ENCODE measurements at places on chromosomes 12 and 14.

GRCh38 chr12:114396153-114396868, 9.6 kb downstream of the TBX5 start:
- no peak for DNase-seq

DNA sequence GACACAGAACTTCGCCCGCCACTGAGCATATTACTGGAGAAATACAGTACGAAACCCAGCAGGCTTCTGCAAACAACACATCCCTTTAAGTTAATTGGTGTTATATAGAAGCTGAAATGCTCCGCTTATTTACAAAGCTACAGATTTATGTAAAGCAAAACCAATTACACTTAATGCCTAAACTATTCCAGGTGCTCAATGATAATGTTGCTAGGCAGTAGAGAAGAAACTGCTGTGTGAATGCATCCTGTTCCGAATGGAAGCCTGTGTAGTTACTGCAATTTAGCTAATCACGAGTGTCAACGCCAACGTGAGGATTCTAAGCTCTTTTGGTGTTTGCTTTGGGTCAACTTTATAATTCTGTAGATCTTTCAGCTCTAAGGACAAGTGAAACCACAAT, 89.8 kb downstream of the SLC15A5 start:
- DNase-seq: no peak

DNA sequence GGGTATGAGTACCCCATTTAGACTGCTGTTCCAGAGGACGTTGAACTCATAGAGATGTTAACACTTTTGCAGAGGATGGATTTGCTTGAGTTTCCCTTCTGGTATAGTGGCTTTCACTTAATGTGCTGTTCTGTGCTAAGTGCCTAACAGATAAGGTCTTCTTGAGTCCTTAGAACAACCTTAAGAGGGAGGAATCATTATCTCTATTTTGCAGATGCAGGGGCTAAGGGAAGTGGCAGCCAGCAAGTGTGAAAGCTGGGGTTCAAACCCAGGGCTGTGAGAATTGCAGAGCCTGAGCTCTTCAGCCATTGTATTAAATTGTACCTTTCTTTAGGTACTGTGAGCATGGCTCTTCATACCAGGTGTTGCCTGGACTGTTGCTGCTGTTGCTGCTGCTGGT, 122.1 kb upstream of the NRXN3 start:
- no peak for DNase-seq

DNA sequence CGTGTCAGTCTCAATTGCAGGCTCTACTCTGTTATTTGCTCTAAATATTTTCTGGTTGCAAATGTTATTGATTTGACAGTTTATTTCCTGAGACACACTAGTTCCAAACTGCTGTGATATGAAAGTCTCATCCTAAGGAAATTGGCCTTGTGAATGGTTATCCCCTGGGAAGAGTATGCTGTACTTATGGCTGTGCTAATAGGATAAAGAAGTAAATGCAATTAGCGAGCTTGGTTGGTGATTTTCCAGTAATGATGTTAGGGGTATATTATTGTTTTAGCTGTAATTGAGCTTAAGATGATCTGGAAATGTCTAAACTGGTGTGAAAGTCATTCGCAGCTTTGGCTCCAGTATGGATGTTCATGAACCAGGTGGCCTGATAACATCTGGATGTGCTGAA, 197.9 kb downstream of the SUDS3 start:
- DNase-seq: no peak

DNA sequence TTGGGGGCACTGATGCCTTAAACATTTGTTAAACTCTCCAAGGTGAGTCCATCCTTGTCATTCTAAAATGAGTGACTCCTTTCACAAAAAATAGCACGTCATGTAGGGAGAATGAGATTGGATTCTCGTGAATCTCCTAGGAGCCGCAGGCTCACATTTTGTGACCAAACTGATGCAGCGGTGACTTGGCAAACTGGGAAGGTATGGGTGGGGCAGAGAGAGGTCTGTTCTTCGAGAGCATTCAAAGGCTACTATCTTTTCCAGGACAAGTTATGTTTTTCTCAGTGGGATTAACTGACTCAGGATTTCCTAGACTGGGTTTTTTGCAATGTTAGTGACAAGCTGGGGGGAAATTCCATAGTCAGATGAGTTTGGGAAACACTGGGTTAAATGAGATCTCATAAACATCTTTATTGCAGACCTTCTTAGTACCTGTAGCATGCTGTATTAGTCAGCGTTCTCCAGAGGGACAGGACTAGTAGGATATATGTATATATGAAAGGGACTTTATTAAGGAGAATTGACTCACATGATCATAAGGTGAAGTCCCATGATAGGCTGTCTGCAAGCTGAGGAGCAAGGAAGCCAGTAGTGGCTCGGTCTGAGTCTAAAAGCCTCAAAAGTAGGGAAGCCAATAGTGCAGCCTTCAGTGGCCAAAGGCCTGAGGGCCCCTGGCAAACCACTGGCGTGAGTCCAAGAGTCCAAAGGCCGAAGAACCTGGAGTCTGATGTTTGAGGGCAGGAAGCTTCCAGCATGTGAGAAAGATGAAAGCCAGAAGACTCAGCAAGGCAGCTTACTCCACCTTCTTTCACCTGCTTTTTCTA, 61.0 kb downstream of the FOXN4 start:
- DNase-seq: no peak

GRCh38 chr14:104999361-104999760, 13.8 kb downstream of the CLBA1 start:
- DNase-seq: no peak

- no peak for DNase-seq
Observed at GRCh38 chr14:98069712-98070171, 1202.3 kb downstream of the BCL11B start.

DNA sequence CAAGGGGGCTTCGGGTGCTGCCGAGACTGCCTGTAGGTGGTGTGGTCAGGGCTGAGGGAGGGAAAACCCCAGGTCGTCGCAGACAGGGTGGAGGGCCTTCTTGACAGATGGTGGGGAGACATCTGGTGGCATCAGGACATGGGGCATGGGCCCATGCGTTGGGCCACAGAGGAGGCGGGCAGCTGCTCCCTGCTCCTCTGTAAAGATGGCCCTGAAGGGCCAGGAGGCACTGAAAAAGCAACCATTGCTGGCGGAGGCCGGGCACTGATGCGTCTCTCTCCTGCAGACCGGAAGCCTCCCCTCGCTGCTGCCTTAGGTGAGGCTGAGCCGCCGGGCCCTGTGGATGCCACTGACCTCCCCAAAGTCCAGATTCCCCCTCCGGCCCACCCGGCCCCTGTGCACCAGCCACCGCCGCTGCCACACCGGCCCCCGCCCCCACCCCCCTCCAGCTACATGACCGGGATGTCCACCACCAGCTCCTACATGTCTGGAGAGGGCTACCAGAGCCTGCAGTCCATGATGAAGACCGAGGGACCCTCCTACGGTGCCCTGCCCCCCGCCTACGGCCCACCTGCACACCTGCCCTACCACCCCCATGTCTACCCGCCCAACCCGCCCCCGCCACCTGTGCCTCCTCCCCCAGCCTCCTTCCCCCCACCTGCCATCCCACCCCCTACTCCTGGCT, 28.8 kb downstream of the CCNK start:
- DNase-seq: no peak

GRCh38 chr12:109054520-109054919, 2.1 kb downstream of the USP30 start:
- no peak for DNase-seq

- DNase-seq: no peak
Observed at GRCh38 chr12:15600223-15600935, 188.8 kb downstream of the EPS8 start.

DNA sequence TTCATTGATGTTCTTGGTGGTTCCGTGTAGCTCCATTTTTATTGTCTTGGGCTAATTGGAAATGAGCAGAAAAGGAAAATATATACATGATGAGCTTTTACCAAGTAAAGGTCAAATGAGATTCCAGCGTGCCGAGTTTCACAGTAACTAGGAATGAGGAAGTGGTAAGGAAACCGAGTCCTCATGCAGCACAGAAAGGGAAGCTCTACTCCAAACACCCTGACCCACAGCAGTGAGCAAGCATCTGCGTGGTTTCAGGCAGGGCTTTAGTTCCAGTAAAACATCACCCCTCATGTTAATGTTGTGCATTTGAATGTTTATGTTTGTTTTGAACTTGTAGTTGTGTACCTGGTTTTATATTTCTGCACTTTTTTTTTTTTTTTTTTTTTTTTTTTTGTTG, 208.0 kb downstream of the SLC41A2 start:
- peak; percentile 56 for DNase-seq

GRCh38 chr14:90797451-90797850, 18.8 kb downstream of the TTC7B start:
- no peak for DNase-seq

- DNase-seq: no peak
Observed at GRCh38 chr14:54489318-54489683, 521 bp upstream of the GMFB start.

- DNase-seq: no peak
Observed at GRCh38 chr12:7346551-7347225, 42.8 kb downstream of the ACSM4 start.

DNA sequence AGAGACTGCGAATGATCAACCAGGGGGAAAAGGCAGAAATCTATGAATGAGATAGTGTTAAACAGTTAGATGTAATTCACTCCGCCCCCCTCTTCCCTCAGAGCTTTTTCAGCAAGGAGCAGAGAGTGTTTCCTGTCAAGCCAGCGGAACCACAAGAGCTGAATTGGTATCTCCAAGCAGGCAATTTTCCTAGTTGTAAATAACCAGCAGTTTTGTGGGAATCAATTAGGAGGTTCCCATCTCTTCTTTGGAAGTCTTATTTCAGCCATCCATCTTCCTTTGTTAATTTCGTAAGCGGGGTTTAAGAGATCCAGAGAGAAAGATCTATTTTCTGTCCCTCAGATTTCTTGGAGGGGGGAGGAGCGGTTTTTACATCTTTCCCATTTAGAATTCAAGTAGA, 178.0 kb downstream of the FOXN3 start:
- DNase-seq: no peak

DNA sequence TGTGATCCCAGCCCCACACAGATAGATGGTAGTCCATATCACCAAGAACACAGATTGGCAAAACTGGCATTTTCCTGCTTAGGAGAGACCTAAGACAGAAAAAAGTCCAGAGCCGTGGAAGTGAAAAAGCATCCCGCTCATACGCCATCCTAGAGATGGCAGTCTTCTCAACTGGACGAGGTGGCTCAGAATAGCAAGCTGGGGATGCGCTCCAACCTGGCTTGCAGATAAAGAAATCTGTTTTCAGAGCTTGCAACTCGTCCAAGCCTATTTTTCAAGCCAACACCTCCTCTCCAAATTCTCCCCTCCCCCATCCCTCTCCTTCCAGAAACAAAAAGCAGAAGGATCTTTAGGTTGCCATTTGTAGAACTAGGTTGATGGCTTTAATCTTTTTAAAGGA, 74.3 kb upstream of the OTX2 start:
- DNase-seq: no peak

GRCh38 chr12:68967046-68967445, 34.1 kb upstream of the CPM start:
- no peak for DNase-seq

DNA sequence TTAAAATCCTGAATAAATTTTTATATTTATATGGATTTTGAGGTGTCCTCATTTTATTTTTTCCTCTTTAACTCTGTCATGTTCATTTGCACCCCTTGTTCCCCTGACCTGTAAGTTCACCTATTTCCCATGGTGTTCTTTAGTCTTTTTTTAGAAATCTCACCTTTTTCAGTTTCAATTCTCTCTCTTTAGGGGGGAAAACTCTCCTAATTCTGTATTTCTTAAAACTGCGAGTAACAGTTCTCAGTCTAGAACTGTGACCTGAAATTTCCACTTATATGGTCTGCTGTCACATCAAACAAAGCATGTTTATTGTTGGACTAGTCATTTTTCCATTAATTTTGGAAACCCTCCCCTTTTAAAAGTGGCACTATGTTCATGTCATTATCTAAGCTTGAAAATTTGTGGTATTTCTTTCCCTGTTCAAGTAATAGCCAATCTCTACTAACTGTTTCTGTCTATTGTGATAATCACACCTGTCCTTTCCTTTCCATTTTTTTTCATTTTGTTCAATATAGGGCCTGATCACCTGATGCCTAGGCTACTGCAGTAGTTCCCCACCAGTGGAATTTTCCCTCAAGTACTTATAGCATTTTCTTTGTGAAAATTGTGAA, 14.0 kb upstream of the FBXO33 start:
- no peak for DNase-seq

DNA sequence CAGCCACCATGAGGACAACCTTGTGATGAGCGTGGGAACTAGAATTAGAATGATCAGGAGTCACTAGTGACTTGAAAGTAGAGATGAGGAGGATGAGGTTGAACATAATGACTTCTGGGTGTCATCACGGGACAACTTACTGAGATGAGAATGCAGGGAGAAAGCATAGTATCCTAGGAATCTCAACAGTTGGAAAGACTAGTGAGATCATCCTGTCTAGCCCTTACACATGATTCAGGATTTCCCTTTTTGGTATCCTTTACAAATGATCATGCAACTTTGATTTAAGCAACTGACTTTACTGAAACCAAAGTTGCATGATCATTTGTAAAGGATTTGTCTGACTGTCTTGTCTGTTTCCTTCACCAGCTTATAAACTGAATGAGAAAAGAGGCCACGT, 51.8 kb upstream of the HIF1A start:
- peak; percentile 24 for DNase-seq

DNA sequence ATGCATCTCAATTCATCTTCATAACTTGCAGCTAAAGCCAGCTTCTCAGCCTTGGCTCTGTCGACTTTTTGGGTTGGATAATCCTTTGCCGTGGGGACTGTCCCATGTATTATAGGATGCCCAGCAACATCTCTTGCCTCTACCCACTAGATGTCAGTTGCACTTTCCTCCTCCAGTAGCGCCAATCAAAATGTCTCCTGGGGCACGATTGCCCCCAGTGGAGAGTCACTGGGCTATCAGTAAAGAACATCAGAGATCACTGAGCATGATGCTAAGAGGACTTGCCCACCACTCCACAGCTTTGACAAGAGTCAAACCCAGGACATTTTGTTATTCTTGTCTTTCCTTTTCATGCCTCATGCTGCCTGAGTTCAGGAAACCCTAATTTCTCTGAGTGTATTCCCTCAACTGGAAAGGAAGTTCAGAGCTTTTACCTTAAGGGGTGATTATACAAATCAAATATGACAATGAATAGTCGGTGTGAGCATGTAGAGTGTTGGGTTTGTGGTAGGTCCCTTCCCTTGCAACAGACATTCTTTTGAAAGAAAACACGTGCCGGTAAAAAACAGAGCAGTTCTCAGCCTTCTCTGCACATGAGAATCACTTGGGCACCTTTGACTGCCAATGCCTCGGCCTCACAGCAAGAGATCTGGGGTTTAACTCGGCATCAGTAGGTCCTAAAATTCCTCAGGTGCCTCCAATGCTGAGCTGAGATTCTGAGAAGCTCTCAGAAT, 980.6 kb downstream of the VRK1 start:
- no peak for DNase-seq

Data from OCI-LY7 (cell line).